ENCODE measurements at places on chromosomes 1 and 21.

- DNase-seq: no peak
These were observed 124.2 kb downstream of the ATP6V1G3 start for GRCh38 chr1:198416296-198416695.

GRCh38 chr1:118204648-118205047 is 19.6 kb upstream of the SPAG17 start:
- DNase-seq: no peak

DNA sequence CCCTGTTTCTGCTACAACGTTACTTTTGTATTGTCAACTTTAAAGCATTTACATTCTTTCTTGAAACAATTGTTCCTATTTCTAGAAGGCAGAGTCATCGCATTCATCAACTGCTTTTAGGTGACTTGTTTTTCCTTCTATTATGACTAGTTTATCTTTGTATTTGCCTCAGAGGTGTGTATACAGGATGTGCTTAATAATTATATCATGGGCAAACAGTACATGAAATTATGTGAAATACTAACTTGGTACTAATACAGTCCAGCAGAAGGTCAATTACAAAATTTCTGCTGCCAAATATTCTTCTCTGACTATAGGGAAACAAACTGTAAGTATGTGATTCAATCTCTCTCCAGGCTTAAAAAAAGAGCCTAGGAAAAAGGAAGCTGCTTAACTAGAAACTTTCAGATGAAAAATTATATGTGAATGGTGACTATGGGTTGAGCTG is 101.6 kb downstream of the C4BPA start:
- no peak for DNase-seq

DNA sequence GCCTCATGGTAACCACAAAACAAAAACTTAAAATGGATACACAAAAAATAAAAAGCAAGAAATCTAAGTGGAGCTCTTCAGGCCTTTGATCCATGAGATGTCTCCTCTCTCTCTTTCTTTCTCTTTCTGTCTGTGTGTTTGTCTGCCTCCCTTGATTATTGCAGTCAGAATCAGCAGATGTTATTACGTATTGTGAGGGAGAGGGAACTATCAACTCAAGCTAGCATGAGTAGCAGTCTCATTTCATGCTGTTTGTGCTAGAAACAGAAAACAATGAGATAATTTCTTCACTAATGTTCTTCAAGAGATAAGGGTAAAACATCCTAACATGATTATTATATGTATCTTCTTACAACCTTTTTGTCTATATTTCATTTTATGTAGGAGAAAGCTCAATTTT is 103.7 kb upstream of the PDC start:
- no peak for DNase-seq

DNA sequence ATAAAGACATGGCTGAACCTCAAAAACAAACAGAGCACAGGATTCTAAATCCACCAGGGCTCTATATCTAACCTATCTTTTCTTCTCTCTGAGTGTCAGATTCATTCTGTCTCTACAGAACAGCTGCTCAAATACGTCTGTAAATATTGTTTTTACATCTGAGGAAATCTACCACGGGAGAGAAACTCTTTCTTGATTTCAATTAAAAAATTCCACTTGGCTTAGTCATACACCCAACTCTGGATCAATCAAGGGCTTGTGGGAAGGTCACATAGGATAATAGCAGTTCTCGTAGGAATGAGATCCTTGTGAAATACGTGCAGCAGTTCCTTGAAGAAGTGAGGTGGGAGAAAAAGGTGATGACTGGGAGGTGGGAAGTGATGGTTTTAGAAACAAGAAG is 1355.7 kb upstream of the ADGRL2 start:
- no peak for DNase-seq

GRCh38 chr1:47523835-47524215 is 86.0 kb downstream of the FOXD2 start:
- no peak for DNase-seq

- DNase-seq: peak; percentile 69
These were observed 7.2 kb upstream of the COL6A1 start for GRCh38 chr21:45974073-45975019.

DNA sequence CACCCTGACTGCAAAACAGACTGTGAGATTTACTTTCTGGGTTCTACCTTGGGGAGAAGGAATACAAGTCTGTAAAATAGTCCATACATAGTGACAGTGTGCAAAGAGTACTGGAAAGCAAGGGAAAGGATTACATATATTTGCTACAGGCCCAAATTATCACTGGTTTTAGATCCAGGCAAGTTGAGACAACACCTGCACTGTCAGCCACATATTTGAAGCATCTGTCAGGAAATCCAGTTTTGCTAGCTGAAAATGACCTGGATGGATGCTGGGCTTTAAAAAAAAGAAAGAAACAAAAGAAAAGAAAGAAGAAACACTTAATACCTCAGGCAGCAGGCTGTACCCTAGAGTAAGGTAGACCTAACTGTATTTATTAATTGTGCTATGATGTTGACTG is 23.9 kb upstream of the SPRR2G start:
- no peak for DNase-seq

- no peak for DNase-seq
These were observed 57.2 kb downstream of the EDN2 start for GRCh38 chr1:41427122-41427913.

DNA sequence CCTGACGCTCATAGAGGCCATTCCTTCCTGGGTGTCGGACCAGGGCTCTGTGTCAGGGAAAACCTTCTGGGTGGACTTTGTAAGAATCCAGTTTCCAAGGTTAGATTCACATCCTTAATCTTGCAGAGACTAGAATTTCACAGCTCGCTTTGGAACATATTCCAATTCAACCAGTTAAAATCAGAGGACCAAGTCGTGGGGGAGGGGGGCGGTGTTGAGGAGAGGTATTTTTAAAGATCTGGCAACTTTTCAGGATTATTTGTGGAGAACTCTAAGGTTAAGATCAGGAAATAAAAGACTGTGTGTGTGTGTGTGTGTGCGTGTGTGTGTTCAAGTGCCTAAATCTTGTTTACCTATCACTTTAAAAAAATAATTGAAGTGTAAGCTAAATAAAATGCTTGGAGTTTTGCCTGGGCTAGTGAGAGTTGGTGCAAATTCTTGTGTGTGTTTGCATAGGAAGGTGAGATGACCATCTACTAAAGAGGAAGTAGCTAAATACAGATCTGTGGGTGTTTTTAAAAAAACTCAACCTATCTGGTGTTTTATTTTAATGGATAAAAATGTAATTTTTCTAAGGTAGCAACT is 21.8 kb downstream of the TENT5C start:
- no peak for DNase-seq

- no peak for DNase-seq
These were observed 44.3 kb upstream of the ERRFI1 start for GRCh38 chr1:8070381-8070811.

GRCh38 chr1:111286912-111287311 is 3.7 kb upstream of the CHIA start:
- no peak for DNase-seq

DNA sequence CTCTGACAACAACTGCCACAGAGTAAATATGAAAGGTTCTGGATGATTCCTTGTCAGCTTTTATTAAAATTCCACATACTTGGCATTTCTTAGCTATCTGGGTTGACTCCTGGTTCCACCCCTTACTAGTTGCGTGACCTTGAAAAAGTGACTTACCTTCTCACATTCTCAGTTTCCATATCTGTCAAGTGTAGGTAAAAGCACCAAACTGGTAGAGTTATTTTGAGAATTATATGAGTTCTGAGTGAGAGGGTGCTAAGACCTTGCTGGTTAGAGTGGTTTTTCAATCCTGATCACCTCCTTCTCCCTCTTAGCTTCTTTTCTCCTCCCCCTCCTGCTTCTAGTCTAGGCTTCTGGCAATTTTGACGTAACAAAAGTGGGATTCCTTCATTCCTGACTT is 83.4 kb upstream of the ABCD3 start:
- DNase-seq: no peak

DNA sequence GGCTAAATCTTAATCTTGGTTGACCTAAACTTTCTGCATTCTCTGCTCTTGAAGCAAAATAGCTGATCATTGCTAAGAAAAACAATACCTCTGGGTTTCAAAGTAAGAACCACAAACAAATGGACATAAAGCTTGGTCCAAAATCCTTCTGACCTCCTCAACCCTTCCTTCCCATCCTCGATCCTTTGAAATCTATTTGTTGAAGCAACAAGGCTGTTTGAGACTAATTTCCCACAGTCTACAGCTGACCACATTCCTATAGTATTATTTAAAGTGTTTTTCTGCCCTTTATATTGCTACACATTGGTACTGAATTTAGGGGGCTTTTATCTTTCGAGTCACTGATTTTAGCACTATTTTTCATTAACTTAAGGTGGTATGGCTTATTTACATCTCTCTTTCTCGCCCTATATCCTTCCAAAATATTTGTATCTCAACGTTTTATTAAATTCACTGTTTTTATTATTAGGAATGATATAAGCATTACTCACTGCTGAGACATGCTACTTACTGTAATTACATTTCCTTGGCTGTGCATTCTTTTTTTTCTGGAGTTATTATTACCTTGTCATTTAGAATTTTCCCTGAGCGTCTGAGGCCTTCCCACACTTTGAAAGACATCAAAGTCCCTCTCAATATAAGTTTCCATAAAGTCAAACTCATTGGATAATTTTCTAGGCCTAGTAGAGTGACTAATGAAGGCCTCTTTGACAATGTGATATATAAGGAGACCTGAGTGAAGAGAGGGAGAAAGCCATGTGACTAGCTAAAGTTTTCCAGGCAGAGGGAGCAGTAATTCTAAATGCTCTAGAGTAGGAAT is 73.9 kb downstream of the RAB3GAP2 start:
- no peak for DNase-seq

GRCh38 chr21:28731700-28732321 is 260.9 kb downstream of the LTN1 start:
- DNase-seq: no peak

- no peak for DNase-seq
These were observed 26.2 kb upstream of the B3GALT2 start for GRCh38 chr1:193212637-193213036.

DNA sequence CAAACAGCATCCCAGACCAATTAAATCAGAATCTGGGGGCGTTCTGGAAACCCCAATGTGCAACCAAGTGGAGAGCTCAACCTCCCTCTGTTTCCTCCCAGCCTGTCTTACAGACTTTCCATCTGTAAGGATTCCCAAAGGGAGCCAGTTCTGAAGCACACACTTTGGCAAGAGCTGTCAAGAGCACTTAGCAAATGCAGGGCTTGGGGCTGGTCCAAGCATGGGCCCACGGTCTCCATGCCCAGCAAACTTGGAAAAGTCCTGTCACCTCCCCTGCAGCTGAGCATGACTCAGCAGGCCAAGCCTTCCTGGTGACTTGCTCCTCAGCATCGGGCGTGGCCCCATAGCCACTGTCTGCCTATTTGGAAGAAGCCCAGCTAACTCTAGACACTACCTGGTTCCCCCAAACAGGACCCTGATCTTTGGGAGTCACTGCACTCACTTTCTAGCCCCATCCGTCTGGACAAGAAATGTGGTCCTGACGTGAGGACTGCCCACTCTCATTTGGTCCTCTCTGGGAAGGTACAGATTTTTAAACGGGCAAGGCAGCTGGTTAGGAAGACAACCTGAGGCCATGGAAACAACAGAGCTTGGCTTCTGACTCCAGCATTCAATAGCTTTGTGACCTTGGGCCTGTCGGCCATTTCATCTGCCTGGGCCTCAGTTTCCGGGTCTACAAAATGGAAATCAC is 16.9 kb downstream of the SLC2A1 start:
- DNase-seq: no peak

DNA sequence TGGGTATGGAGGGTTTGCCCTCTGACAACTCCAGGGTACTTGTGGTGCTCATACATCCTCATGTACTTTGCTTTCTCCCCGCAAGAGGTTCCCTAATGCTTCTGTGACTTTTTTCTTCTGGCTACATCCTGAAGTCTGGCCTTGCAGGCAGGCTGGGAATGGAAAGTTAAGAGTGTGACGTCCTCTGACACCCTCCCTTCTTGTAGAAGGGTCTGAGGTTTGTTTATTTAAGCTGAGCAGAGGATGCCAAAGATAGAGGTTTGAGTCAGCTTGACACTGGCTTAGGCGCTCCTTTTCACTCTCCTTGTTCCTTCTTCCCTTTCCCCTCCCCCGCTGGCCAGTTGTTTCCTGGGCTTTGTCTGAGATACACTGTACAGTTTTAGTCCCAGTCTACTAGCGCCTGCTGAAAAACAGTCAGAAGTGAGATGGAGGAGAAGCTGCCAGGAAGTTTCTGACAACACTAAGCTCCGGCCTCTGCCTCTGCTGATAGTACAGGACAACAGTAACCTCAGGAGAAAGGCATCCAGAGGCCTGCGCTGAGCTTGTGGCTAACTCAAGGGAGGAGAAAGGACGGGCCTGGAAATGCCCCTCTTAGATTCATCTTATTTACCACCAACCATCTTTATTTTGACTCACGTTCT is at the start of gene MACF1:
Gene MACF1 (plus strand): TSS at position 255 of the 641 bp plus-strand sequence. CDS start 328 bp downstream, at position 583.
- peak; percentile 62 for DNase-seq

DNA sequence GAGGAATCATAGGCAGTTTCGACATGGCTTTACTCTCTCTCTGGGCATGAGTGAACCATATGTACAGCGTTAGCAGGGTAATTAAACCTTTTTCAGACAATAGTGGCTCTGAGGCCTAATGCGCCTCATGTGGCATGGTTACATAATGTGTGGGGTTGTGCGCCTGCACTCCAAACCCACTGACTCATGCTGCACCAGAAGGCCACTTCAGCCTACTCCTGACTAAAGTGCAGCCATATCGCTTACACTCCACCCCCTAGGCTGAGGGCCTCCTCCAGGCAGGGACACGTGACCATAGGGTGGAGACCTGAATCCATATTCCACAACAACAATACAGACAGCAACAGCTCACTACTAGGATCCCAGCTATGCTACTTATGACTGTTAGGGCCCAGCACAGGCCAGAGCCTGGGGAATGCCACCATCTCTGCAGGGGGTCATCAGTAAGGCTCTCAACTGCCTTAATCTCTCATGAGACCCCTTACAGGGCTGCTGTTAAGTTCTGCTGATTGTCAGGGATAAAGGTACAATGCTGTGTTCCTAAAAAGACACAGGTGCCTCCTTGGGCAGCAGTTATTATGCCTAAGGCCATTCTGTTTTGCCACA is 13.4 kb upstream of the ODF2L start:
- no peak for DNase-seq

DNA sequence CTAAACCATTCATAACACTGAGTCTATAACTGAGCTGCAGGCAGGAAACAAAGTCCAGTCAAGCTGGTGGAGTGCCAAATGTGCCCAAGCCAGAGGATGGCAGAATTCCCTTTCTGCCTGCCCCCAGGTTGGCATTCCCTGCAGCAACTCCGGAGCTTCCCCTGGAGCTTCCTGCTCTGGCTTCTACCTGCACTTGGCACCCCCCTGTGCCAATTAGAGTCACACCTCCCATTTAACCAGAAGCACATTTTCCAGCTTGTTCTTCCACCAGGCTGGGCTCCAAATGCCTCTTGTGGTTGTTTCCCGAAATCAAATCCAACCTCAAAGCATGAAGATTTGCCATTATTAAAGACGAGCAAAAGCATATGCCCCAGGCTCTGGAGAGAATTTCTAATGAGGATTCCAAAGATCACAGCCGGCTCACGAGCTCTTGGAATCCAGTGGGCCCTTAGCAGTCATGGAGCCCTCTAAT is 294.5 kb downstream of the RRAGC start:
- DNase-seq: peak; percentile 84

- no peak for DNase-seq
These were observed 27.8 kb upstream of the FMO4 start for GRCh38 chr1:171286032-171286705.

All from foreskin melanocyte (primary cell).